ENCODE measurements at places on chromosomes 11 and 22.

DNA sequence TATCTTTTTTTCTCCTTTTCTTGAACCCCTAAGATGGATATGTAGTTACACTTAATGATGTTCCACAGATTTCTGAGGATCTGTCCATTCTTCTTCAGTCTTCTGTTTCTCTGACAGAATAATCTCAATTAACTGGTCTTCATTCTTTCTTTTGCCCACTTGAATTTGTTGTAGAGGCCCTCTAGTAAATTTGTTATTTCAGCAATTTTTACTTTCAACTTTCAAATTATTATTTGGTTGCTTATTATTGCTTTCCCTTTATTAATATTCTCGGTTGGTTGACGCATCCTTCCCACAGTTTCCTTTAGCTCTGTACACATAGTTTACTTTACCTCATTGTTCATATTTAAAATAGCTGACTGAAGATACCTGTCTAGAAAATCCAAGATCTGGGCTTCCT, 1013.7 kb upstream of the CNTN5 start:
- no peak for DNase-seq

DNA sequence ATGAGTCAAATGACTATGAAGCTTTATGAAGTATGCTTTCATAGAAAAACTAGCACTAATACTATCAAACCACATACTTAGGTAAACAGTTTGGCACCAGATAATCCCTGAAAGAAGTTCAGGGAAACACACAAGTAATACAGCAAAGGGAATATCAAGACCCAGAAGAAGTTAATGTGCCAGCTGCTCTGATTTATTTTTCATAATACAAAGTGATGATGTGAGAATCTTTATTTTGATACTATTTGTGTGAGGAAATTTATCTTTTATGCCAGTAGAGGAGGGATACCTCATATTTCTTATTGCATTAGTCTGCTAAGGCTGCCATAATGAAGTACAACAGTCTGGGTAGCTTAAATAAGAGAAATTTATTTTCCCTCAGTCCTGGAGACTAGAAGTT, 67.7 kb upstream of the ANO3 start:
- no peak for DNase-seq

- DNase-seq: no peak
These were observed 15.5 kb upstream of the BMAL1 start for GRCh38 chr11:13262096-13262495.

- no peak for DNase-seq
These were observed 24.7 kb downstream of the IGLL5 start for GRCh38 chr22:22912135-22912987.

Data from esophagus squamous epithelium (tissue), 5 donors.